Left lung (tissue), 14 donors: ENCODE measurements at places on chromosomes 3 and 15. TPM values are rescaled to one million over a fixed set of nuclear protein-coding genes. Genes with fewer than 3 reads are reported as not detected.

C3orf49 gene
- polyA plus RNA-seq = 1.2 TPM

INSYN1 gene
- 28.9 TPM for polyA plus RNA-seq

CYP19A1 gene
- polyA plus RNA-seq = not detected

EFCC1 gene
- 14.9 TPM for polyA plus RNA-seq

DNA sequence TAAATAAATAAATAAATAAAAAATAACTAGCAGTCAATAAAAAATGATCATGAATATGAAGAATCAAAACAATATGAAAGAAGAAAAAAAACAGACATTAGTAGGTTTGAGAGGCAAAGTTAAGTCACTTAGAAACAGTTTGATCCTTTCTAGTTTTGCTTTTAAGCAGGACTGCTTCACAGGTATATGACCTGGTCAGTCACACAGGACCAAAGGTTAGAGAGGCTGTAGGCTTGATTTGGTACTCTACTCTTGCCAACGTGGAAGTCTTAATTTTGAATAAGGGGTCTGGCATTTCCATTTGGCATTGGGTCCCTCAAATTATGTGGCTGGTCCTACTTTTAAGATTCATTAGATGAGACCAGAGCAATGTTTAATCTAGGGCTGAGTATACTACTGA, 441.7 kb upstream of the NECTIN3 start:
- no peak for DNase-seq

- no peak for DNase-seq
These were observed 99.7 kb upstream of the VGLL3 start for GRCh38 chr3:87090631-87091030.

DNA sequence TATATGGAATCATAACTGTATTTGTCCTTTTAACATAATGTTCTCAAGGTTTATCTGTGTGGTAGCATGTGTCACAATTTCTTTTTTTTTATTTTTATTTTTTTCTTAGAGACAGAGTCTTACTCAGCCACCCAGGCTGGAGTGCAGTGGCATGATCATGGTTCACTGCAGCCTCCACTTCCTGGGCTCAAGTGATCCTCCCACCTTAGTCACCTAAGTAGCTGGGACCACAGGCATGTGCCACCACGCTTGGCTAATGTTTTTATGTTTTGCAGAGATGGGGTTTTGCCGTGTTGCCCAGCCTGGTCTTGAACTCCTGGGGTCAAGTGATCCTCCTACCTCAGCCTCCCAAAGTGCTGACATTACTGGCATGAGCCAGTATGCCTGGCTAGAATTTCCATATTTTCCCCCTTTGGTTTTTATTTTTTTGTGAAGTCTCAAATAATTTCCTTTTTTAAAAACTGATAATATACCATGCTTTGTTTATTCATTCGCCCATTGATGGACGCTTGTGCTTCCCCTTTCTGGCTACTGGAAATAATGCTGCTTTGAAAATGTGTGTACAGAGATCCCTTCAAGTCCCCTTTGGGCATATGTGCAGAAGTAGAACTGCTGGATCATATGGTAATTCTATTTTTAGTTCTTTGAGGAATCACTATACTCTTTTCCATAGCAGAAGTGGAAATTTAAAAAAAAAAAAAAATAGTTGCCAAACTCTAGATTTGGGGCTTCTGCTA, 28.4 kb downstream of the TMEM40 start:
- DNase-seq = no peak

GRCh38 chr15:93219859-93220420, 130.9 kb upstream of the RGMA start:
- no peak for DNase-seq

- no peak for DNase-seq
These were observed 27.6 kb downstream of the DET1 start for GRCh38 chr15:88518903-88519302.

GRCh38 chr3:194852831-194853508, 167.3 kb downstream of the FAM43A start:
- DNase-seq = no peak
